ENCODE measurements at places on chromosomes 11 and 22.

- no peak for DNase-seq
Measured at GRCh38 chr11:15710580-15711275, 596.0 kb downstream of the INSC start.

- no peak for DNase-seq
Measured at GRCh38 chr11:94342250-94342649, 37.9 kb downstream of the IZUMO1R start.

GRCh38 chr22:50621948-50622722 is 5.8 kb downstream of the ARSA start:
- peak; percentile 67 for DNase-seq

DNA sequence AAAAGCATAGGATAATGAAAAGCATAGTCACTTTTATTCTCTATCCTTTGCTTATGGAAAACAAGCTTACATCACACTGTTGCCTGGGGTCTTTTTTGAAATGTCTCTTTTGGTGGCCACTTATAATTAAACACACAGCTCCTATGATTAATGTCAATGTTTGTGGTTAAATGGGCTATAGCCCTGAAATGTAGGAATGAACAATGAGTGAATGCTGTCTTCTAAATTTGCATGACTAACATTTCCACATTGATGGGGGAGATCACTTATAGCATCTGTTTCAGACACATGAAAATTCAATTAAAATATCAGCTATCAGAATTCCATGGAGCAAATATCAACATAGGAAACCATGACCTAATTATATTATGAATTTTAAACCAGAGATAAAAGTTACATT is 171.4 kb upstream of the FAT3 start:
- no peak for DNase-seq

DNA sequence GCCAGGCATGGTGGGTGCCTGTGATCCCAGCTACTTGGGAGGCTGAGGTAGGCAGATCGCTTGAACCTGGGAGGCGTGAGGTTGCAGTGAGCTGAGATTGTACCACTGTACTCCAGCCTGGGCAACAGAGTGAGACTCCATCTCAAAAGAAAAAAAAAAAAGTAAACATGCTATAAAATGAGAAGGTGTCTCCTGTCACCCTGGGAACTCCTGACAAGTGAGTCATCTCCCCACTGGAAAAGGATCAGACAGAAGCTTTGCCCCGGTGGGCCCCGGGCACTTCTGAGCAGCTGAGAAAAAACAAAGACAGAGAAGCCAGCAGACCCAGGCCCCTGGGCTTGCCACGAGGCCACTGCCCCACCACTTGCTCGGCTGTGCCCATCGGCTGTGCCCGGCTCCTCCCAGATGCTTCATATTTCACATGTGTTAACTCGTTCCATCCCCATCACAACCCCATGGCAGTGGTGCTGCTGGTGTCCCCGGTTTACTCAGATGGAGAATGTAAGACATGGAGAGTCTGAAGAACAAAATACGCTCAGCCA is 22.3 kb downstream of the TTLL1 start:
- DNase-seq: peak; percentile 34

DNA sequence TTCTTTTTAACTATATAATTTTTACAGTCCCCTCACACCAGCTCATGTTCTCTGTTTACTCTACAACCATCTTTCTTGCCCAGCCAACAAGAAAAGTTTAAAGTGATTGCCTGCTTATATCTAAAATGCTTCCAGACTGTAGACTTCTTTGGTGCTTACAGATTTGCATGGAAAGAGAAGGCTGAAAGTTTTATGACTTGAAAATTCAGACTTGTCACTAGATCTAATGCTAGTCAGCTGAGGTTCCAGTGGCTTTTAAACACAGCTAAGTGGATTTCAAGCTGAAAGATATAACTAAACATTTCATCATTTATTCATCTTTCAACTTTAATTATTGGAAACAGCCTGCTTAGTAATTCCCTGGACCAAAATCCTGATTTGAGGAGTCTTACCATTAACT is 178.4 kb downstream of the NAV2 start:
- DNase-seq: no peak

DNA sequence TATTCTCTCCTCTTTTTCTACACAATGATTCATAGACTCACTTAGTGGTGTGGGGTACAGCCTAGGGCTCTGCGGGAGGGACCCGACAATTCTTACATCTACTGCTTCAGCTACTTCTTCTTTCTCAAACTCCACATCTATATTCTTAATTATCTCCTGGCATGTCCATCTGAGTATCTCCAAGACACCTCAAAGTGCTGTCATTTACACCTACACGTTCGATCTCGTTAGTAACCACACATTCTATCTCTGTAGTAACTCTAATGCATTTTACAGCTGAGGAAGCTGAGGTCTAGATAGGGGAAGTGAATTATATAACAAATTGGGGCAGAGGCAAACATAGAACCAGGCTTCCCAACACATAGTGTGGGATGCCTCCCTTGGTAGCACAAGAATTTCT is 27.7 kb upstream of the RRM1 start:
- no peak for DNase-seq

DNA sequence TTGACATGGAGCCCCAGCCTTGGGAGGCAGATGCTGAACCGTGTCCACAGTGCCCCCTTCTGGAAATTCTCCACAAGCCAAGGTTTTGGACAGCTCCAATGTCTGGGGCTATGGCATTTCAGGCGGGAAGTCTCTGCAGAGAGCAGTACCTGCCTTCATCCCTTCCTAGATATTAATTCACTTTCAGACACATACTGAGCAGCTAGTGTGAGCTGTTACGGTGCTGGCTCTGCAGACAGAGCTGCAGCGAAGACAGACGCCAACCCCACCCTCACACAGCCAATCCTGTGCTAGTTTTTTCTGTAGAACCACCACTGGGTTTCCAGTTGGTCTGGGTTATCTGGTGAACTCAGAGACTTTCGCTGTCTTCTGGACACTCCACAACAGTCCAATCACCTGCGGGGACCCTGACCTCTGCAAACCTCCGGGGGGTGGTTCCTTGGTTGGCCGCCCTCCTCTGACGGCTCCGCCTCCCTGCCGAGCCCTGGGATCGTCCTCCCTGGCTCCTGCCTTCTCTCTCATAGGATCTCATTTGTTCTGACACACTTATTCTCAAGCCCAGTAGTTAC is 9.1 kb downstream of the LMF2 start:
- peak; percentile 59 for DNase-seq

DNA sequence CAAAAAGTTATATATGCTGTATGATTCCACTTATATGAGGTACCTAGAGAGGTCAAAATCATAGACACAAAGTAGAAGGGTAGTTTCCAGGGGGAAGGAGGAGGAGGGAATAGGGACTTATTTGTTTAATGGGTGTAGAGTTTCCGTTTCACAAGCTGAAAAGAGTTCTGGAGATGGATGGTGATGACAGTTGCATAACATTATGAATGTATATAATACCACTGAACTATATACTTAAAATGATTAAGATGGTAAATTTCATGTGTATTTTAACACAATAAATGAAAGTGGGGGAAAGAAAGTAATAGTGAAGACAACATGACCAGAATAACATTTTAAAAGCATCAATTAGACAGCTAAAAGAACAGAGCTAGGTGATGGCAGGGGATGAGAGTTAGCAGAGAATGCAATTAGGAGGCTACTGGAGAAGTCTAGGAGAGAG is 51.2 kb downstream of the MRTFA start:
- DNase-seq: no peak

- no peak for DNase-seq
Measured at GRCh38 chr22:32733196-32733768, 68.2 kb upstream of the TIMP3 start.

DNA sequence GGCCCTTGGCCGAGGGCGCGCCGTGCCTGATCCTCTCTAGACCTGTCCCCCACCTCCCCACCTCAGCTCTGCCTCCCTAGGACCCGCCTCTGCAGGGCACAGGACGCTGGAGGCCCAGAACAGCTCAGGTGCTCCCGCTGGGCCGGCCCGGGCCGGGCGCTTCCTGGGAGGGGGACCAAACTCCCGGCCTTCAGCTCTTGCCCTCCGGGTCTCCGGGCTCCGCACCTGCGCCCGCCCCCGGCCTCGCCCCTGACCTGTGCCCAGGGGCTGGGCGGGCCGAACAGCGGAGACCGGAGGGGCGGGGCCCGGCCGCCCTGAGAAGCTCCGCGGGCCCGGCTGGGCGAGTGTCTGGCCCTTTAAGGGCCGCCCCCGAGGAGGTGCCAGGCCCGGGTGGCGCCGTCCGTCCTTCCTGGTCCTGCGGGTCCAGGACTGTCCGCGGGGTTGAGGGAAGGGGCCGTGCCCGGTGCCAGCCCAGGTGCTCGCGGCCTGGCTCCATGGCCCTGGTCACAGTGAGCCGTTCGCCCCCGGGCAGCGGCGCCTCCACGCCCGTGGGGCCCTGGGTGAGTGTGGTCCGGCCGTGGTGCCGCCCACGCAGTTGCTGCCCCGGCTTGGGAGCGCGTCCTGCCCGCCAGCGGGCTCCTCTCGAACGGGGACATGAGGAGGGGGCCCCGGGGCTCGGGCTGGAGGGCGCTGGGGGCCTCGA is at the start of gene SSH3:
SSH3 (plus strand) TSS at position 399 of the 703 bp plus-strand sequence; CDS start at position 495, 96 bp downstream.
- peak; percentile 47 for DNase-seq

- DNase-seq: no peak
Measured at GRCh38 chr11:106470230-106470629, 392.8 kb downstream of the AASDHPPT start.

DNA sequence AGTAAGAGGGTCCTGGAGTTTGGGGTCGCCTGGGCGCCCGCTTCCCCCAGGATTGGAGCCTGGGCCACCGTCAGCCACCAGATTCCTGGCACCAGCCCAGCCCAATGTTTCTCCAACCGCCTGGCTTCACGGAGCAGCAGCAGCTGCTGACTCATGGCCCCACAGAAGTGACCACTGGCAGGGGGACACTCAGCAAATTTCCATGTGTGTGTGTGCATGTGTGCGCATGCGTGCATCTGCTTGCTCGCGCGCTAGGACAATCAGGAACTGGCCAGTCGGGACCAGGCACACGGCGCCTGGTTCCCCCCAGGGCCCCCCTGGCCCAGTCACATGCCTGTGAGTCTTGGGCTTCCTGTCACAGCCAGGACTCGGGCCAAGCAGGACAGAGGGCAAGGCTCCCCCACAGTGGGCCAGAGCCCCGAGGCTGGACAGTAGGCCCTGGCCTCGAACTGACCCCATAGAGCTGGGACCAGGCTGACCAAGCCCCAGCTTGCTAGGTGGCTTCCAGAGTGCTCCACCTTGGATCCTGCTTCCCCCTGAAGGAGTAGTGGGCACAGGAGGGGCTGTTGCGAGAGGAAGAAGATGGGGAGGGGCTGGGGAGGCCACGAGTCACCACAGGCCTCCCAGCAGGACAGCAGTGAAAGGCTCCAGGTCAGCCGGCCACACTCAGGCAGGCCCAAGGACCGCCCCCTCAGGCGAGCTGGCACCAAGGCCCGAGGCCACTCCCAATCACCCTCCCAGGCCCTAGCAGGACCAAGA is 3.2 kb downstream of the CTSD start:
- no peak for DNase-seq

GRCh38 chr11:73912026-73912425 is 35.2 kb downstream of the PAAF1 start:
- no peak for DNase-seq

GRCh38 chr11:103295704-103296103 is 186.5 kb downstream of the DYNC2H1 start:
- DNase-seq: no peak

DNA sequence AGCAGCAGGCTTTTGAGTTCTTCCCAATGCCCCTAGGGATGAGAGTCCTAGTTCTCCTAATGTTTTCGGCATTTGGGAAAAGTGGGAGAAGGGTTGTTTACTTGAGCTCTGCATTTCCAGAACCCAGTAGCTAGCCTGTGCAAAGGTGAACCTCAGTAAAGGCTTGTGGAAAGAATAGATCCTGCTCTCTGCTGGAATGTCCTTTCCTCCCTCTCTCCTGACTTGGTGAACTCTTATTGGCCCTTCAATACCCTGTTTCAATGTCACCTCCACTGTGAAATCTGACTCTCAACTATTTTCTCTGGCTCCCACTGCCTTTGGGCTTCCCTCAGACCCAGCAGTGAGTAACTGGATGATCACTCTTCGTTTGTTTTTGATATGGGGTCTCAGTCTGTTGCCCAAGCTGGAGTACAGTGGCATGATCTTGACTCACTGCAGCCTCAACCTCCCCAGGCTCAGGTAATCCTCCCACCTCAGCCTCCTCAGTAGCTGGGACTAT is 2.4 kb upstream of the UVRAG start:
- no peak for DNase-seq

- DNase-seq: peak; percentile 91
Measured at GRCh38 chr11:60005360-60005759, 11.6 kb upstream of the OOSP4B start.

GRCh38 chr22:35023692-35024363 is 42.1 kb upstream of the ISX start:
- DNase-seq: peak; percentile 5

DNA sequence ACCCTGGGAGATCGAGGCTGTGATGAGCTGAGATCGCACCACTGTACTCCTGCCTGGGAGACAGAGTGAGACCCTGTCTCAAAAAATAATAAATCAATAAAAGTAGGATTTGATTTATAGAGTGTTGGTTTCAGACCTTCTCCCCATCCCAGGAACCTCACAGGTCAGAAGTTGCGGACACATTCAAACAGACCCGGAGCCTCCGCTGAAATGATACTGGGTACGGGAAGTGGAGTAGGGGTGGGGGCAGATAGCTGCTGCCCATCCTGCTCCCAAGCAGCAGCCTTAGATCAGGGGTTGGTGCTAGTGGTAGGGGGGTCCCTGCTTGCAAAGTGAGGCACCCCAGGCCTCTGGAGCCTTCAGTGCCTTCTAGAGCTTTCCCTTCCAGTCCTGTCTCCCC is 7.8 kb downstream of the PRDM11 start:
- DNase-seq: no peak

GRCh38 chr22:47190276-47190956 is 428.0 kb downstream of the TBC1D22A start:
- no peak for DNase-seq

DNA sequence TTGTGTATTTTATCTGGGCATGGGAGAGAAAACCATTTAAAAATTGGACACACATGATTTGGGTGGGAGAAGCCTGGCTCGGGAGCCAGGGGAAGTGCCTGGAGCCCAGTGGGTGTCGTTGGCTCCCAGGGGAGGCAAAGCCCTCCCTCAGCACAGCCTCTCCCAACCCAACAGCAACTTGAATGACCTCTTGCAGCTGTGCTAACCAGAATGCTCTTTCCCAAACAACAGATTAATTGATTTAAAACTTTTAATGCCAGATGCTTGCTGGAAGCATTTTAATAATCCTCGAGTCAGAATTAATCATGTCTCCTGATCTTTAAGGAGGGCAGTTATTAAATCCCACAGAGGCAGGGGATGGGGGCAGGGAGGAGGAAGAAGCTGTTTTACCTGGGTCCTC is 401.6 kb downstream of the BUD13 start:
- no peak for DNase-seq

- DNase-seq: no peak
Measured at GRCh38 chr11:35277827-35278226, 138.9 kb downstream of the CD44 start.

- DNase-seq: no peak
Measured at GRCh38 chr22:47476231-47476630, 713.8 kb downstream of the TBC1D22A start.

GRCh38 chr11:65551572-65552387 is 6.4 kb downstream of the LTBP3 start:
- peak; percentile 39 for DNase-seq

Data from bronchial epithelial cell (primary cell).